ENCODE measurements at places on chromosomes 16 and 17.

GRCh38 chr16:10584981-10585438 lies 4.6 kb upstream of the EMP2 start:
- H3K4me3 ChIP-seq = no peak overlapping the region
- peaks cover 31% of the 10 kb centered on the region for H3K27me3 ChIP-seq

DNA sequence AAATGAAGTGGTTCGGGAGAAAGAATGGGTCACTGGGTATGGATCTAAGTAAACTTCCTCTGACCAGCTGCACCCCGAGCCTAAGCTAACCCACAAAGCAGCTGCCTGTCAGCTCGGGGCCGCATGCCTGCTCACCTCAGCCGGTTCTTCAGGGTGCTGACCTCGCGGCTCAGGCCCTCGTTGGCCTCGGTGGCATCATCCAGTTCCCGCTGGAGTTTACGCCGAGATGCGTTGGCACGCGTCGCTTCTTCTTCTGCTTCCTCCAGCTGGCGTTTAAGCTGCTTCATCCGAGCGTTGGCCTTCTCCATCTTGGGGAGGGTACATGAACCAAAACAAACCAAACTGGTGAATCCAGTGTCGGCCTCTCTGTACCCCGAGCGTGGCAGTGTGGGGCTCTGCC lies 41.1 kb downstream of the NDEL1 start:
- no peak overlapping the region for H3K4me3 ChIP-seq
- no peak overlapping the region for H3K27ac ChIP-seq
- DNase-seq = no peak
- no peaks in the 10 kb centered on the region for H3K4me1 ChIP-seq
- H3K36me3 ChIP-seq = peaks cover 5% of the 10 kb centered on the region

- no peak for DNase-seq
- peaks cover 5% of the 10 kb centered on the region for H3K4me1 ChIP-seq
- H3K4me3 ChIP-seq = no peak overlapping the region
- no peak overlapping the region for H3K27ac ChIP-seq
- no peaks in the 10 kb centered on the region for H3K36me3 ChIP-seq
Observed at GRCh38 chr17:10352893-10353292, 19.9 kb downstream of the MYH13 start.

DNA sequence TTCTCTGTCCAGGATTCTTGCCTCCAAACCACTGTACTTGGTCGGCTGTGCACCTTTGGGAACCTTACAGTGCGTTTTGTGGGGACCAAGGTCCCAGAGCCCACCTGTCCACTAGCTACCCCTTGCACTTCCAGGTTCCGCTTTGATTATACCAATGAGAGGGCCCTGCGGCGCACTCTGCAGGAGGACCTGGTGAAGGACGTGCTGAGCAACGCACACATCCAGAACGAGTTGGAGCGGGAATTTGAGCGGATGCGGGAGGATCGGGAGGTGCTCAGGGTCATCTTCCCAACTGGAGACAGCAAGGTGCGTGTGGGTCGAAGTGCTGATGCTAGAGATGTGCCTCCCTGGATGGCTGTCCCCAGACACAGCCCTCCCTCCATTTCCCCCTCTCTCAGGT lies 18.8 kb downstream of the POLR2A start:
- H3K36me3 ChIP-seq = peaks cover 35% of the 10 kb centered on the region
- H3K4me1 ChIP-seq = peaks cover 8% of the 10 kb centered on the region
- H3K27me3 ChIP-seq = no peaks in the 10 kb centered on the region
- H3K27ac ChIP-seq = no peak overlapping the region
- DNase-seq = no peak

GRCh38 chr16:21233521-21234150 lies at the start of gene ANKS4B:
Gene ANKS4B (plus strand): TSS chr16:21233699. CDS start chr16:21233738, 39 bp downstream.
- no peaks in the 10 kb centered on the region for H3K36me3 ChIP-seq
- H3K27ac ChIP-seq = no peak within 1 kb of the TSS

DNA sequence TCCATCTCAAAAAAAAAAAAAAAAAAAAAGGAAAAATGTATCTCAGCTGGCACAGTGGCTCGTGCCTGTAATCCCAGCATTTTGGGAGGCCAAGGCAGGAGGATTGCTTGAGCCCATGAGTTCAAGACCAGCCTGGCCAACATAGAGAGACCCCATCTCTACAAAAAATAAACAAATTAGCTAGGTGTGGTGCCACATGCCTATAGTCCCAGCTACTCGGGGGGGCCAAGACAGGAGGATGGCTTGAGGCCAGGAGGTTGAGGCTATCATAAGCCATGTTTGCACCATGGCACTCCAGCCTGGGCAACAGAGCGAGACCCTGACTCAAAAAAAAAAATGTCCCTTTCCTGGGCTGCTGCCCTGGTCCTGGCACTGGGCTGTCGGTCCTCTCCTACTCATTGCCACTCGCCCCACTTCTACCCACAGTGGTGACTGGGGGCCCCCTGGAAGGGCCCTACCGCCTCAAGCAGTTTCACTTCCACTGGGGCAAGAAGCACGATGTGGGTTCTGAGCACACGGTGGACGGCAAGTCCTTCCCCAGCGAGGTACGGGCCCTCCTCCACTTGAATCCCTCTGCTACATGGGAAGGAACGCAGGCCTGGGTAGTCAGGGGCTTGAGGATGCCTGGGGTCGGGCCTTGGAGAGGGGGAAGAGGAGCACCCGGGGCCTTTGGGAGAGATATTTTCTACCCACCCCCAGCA lies 6.1 kb downstream of the CA7 start:
- peaks cover 2% of the 10 kb centered on the region for H3K4me1 ChIP-seq
- no peak overlapping the region for H3K4me3 ChIP-seq
- no peaks in the 10 kb centered on the region for H3K36me3 ChIP-seq
- peaks cover 11% of the 10 kb centered on the region for H3K27me3 ChIP-seq

- H3K27ac ChIP-seq = no peak overlapping the region
- peaks cover 6% of the 10 kb centered on the region for H3K36me3 ChIP-seq
Observed at GRCh38 chr17:10069301-10069700, 129.1 kb downstream of the GAS7 start.

DNA sequence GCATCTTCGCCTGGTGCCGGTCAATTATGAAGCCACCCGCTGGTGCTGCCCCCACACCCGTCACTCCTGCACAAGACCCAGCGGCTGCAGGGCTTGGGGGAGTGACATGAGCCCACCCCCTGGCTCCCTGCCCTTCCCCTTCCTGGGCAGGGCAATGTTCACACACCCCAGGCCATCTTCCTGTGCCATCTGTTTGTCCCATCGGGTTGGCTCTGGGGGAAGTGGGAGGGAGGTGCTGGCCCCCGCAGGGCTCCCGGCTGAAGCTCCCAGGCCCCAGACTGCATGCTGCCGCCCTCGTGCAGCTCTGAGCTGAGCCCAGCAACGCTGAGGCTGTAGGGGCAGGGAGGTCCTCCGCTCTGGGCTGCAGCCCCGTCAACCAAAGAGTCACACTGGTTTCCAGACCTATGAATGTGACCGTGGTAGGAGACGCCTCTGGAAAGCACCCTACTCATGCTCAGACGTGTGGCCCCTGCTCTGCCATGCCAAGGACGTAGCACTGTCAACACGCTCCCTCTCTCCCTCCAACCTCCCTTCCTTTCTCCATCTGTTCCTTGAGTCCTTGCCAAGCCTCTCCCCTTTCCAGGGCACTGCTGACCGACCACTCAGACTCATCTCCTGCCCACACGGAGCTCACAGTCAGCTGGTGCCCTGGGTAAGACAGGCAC lies 140.4 kb downstream of the ENGASE start:
- peaks cover under 1% of the 10 kb centered on the region for H3K4me1 ChIP-seq
- H3K27ac ChIP-seq = no peak overlapping the region
- H3K27me3 ChIP-seq = peaks cover 15% of the 10 kb centered on the region
- DNase-seq = no peak
- no peaks in the 10 kb centered on the region for H3K36me3 ChIP-seq

DNA sequence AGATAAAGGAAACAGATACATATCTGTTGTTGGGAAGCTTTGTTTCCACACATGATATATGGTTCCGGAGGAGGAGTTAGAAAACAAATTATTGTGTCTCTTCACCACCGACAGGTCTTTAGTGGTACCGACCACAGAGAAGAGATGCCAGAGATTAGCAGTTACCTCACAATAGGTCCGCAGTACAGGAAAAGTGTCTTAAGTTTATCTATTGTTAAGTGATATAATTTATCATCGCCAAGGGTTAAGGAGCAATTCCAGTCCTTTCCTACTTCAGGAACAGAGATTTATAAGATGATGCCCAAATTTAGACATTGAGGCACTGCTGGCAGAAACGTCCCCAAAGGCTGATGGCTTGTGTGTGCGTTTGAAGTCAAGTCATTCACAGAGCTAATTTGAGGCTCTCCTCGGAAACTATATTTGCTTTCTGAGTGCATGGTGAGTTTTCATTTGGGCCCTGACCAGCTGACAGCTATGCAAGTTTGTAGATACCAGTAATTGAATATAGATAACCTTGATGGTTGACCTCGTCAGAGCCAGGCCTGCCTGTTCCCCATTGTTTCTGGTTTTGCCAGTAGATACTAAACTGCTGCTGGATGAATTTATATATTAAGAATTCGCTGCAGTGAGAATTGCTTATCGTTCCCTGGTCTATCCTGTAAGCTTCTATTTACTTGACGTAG lies 196.4 kb upstream of the IRX3 start:
- no peak for DNase-seq
- H3K27me3 ChIP-seq = no peaks in the 10 kb centered on the region
- no peaks in the 10 kb centered on the region for H3K4me1 ChIP-seq
- no peaks in the 10 kb centered on the region for H3K36me3 ChIP-seq
- H3K27ac ChIP-seq = no peak overlapping the region

- no peak for DNase-seq
- no peaks in the 10 kb centered on the region for H3K4me1 ChIP-seq
- H3K4me3 ChIP-seq = no peak overlapping the region
- no peaks in the 10 kb centered on the region for H3K36me3 ChIP-seq
Observed at GRCh38 chr17:72426321-72426720, 305.5 kb downstream of the SOX9 start.

GRCh38 chr17:55870044-55870443 lies 119.2 kb downstream of the PCTP start:
- no peak for DNase-seq
- no peak overlapping the region for H3K27ac ChIP-seq
- H3K36me3 ChIP-seq = no peaks in the 10 kb centered on the region
- no peak overlapping the region for H3K4me3 ChIP-seq

- no peak for DNase-seq
- H3K36me3 ChIP-seq = no peaks in the 10 kb centered on the region
- no peak overlapping the region for H3K4me3 ChIP-seq
- peaks cover 3% of the 10 kb centered on the region for H3K27me3 ChIP-seq
- H3K27ac ChIP-seq = peak overlapping the region; percentile 70
Observed at GRCh38 chr17:77817953-77818352, 140.6 kb upstream of the TNRC6C start.

GRCh38 chr17:50070908-50071680 lies 15.2 kb downstream of the ITGA3 start:
- H3K4me1 ChIP-seq = no peaks in the 10 kb centered on the region
- DNase-seq = no peak
- H3K27me3 ChIP-seq = no peaks in the 10 kb centered on the region
- H3K27ac ChIP-seq = no peak overlapping the region

GRCh38 chr17:63989622-63990345 lies 8.4 kb upstream of the PRR29 start:
- H3K27ac ChIP-seq = no peak overlapping the region
- peaks cover 60% of the 10 kb centered on the region for H3K4me1 ChIP-seq

DNA sequence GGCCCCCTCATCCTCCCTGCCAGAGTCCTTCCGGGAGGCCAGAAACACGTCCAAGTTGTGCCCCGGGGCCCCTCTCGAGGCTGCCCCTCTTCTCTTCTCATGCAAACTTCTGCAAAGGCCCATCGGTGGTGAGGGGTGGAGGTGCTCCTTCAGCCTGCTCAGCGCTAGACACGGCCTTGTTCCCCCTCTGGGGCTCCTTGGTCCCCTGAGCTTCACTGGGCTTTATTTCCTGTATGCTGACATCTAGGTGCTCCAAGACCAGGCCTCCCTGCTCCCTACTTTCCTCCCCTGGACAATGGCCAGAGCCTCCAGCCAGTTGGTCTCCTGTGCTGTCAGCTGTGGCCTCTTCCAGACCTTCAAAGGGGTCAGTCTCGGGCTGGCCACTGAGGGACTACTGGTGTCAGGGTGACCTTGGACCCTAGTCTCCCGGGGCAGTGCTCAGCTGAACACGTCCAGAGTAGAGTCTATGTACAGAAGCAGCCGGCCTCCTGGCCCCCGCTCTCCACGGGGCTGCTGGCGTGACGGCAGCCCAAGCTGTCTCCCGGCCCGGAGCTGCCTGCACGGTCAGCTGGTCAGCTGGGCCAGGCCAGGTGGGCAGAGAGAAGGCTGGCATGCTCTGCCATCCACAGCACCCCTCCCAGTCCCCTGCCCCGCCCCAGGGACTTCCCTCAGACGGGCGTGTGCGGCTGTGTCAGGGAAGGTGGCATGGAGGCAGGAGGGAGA lies 1.7 kb upstream of the PRR35 start:
- no peak for DNase-seq
- H3K27me3 ChIP-seq = no peaks in the 10 kb centered on the region
- no peak overlapping the region for H3K4me3 ChIP-seq
- H3K27ac ChIP-seq = no peak overlapping the region

DNA sequence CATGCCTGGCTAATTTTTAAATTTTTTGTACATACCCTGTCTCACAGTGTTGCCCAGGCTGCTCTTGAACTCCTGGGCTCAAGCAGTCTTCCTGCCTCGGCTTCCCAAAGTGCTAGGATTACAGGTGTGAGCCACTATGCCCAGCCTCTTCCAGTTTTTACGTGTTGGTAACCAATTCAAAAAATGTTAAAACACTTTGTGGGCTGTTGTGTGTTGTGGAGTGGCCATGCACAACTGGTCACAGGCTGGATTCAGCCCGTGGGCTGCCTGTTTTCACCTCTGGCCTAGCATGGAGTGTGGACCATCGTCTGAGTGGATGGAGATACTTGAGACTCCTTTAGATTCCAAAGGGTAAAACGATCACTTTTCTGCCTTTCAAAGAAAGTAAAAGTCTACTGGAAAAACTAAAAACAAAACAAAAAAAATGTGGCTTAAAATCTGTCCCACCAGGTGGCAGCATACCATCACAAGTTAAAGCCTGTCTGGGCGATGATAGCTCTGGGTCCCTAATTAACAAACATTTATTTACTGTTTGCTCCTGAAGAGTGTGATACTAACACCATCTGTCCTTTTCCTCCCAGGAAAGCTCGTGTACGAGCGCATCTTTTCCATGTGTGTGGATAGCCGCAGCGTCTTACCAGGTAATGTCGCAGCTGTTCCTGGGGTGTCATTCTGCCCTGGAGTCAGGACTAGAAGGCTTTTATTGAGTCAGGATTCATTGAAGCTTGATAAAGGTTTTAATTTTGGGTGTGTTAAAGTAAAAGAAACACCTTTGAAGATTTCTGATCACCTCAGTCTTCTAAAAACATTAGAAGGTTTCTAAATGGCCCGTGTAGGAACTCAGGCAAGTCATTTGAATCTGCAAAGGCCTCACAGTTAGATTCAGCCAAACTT lies 45.8 kb downstream of the VPS35L start:
- no peaks in the 10 kb centered on the region for H3K4me1 ChIP-seq
- H3K36me3 ChIP-seq = peaks cover 9% of the 10 kb centered on the region
- no peak overlapping the region for H3K4me3 ChIP-seq
- no peak for DNase-seq
- H3K27ac ChIP-seq = no peak overlapping the region
- no peaks in the 10 kb centered on the region for H3K27me3 ChIP-seq

Data from natural killer cell treated with Interleukin-12 subunit alpha and Interleukin-12 subunit beta and Interleukin-15 and Interleukin-18, amount 100 ng/mL, for 72 hours (primary cell).